Stimulated activated CD4-positive, alpha-beta T cell treated with anti-CD3 and anti-CD28 coated beads, Interleukin-1b, Interleukin-23, amount 100 ng/mL, for 1 hour (primary cell): ENCODE measurements at places on chromosomes 12 and 14.

DNA sequence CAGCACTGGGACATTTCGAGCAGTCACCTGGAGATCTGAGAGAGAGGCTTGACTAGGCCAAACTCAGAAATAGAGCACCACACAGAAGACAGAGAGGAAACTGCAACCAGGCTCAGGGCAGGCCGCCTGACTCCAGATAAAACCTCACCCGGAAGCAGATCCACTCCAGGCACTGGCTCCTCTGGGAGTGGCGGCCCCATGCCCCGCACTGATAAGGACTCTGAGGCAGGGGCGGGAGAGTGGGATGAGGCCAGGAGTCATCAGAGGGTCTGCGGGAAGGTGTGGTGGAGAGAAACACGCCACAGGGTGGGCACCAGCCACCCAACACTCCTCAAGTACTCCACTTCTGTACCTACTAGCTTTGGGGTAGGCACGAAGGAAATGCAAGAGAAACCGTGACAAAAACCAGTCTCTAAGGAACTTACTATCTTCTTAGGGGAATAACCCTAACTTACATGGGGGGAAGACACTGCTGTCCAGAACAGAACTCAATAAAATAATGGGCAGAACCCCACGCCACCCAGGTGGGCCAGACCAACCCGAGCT is 71.3 kb downstream of the CHGA start:
- DNase-seq = no peak

GRCh38 chr14:100662879-100663760 is 63.6 kb upstream of the DLK1 start:
- DNase-seq = peak; percentile 38

DNA sequence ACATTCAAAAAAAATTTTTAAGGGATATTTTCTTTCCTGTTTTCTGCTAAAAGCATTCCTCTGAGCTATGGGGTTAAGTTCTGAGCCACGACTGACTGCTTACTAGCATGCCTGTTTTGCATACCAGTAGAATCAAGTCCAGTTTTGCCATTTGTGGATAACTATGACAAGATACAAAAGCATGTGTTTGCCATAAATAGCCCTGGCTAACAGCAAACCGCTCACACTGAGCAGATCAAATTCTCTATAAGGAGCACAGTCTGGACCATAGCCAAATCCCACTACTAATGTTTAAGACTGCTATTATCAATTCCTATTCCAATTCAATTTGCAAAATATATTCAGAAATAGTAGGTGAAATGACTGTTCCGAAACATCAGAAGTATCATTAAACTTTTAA is 3.2 kb downstream of the CFL2 start:
- no peak for DNase-seq

DNA sequence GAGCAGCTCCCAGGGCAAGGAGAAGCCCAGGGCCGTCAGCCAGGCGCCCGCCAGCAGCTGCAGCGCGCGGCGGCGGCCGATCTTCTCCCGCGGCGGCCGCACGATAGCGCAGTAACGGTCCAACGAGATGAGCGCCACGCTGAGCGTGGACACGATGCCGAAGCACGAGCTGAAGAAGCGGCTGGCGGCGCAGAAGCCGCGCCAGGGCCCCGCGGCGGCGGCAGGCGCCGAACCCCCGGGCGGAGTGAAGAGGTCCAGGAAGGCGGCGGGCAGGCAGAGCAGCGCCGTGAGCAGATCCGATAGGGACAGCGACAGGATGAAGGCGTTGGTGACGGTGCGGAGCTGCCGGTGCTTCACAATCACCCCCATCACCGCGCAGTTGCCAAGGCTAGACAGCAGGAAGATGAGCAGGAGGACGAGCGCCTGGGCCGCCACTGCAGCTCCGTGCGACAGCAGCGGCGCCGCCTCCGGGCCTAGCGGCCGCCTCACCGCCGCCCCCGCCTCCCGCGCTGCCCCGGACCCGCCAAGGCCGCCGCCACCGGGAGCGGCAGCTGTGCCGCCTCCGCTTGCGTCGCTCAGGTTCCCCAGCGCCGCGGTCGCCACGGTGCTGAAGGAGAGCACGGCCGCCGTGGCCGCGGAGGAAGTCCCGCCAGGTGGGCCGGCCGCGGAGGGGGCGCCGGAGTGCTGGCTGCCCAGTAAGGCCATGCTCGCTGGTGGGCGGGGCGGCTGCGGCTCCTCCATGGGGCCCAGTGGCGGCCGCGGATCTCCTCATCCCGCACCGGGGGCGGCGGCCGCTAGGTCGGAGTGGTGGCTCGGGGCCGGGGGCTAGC is 479 bp downstream of the GPR135 start:
- DNase-seq = no peak

GRCh38 chr14:59483363-59483762 is 845 bp downstream of the L3HYPDH start:
- no peak for DNase-seq

- no peak for DNase-seq
Measured at GRCh38 chr12:47766502-47767215, 6.4 kb upstream of the SLC48A1 start.

DNA sequence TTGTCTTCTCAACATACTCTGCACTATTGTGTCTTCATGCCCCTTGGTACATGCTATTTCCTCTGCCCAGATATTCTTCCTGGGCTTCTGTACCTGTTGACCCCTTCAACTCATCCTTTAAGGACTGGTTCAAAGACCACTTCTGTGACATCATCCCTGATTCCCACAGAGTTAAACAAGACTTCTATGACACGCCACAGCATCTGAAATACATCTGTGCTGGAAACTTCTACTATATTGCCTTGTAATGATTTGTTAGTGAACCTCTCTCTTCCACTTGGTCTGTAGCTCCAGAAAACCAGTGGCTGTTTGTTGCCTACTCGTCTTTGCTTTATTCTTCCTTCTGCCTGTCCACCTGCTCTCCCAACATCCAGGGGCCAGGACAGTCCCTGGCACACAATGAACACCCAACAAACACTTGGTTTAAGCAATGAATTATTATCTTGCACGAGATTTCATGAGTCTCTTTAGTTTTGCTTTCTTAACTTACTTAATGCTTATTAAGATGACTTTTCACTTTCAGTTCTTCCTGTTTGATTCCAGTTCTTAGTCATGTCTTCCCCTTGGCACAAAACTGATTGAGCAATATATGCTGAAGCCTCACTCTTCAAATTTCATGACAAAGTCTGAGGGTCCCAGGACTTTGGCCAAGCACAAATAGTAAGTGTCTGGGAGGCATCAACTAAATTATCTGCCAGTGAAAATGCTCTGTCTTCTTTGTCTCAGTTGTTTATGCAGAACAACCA is 485.9 kb downstream of the APAF1 start:
- no peak for DNase-seq

DNA sequence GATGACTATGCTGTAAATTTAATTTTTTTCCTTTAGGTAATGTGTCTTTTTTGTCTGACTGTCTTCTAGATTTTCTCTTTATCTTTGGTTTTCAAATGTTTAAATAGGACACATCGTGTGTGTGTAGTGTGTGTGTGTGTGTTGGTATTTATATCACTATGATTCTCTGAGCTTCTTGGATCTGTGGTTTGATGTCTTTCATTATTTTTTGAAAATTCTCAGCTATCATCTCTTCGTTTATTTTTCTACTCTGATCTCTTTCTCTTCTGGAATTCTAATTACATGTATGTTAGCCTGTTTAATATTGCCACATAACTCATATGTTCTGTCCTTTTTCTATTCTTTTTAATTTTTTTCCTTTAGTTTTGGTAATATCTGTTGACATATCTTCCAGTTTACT is 73.5 kb upstream of the OR10AD1 start:
- no peak for DNase-seq

GRCh38 chr14:91167380-91167770 is 53.5 kb downstream of the DGLUCY start:
- DNase-seq = no peak

- no peak for DNase-seq
Measured at GRCh38 chr12:12087693-12088034, 16.9 kb downstream of the BCL2L14 start.

DNA sequence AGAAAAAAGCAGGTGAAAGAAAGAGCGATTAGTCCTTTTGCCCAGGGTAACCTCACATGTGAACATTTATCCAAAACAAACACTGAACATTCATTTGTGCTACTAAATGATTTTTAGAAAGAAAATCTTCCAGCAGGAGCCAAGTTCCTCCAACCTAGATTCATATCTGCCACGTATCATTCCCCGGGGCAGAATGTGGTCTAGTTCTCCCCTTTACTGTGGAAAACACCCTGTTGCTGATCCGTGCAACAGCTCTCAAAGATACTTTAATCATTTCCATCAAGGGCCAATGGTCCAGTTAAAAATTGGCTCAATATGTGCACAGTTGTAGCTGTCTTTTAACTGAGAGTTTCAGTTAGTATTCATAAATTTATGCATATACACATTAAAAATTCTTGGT is 479.1 kb downstream of the ATP23 start:
- no peak for DNase-seq

GRCh38 chr12:21026302-21026701 is 104.7 kb upstream of the SLCO1B1 start:
- DNase-seq = no peak

- no peak for DNase-seq
Measured at GRCh38 chr14:88424573-88424972, 39.1 kb downstream of the SPATA7 start.

- DNase-seq = no peak
Measured at GRCh38 chr12:127888943-127889719, 377.8 kb upstream of the TMEM132C start.

DNA sequence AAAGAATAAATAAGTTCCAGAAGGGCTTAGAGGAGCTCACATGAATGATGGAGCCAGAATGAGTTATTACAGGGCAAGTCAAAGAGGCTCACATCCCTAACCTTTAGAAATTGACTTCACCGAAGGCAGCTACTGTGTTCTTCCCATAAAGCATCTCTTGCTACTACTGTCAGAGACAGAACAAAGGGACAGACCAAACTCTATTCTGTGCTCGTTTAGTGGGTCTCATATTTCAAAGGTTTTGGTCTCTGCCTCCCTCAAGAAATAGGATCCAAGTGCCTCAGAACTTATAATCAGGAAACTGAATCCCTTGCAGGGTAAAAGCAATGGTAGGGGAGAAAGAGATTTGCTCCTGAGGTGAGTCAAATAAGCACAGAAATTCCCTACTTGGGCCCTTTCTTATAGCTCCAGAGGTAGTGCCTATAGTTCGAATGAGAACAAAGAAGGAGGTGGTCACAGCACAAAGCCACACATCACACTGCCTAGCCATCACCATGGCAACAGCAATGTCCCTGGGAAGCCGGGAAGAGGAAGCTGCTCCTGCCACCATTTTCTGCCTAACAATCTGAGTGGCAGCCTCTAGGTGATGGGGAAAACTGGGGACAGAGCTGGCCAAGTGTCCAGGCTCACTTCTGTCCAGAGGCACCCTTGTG is 294.9 kb downstream of the FOXN3 start:
- DNase-seq = no peak
